ENCODE measurements at places on chromosomes 13 and 19.

DNA sequence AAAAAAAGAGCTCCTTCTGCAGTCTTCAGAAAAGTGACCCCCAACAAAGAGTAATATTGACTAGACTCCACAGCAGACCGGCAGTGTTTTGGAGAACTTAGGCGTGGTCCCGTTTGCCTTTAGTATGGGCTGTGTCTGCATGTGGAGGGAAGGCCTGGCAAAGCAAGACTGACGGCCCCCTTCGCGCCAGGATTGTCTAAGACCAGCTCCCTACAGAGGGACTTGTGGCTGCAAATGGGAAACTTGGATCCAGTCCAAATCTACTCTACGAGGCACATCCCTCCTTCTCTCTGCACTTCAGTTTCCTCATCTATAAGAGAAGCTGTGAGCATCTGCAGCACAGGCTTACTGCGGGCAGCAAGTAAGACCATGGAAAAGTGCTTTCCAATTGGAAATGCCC, 350.0 kb downstream of the ZNF536 start:
- DNase-seq, result no peak

- DNase-seq, result peak; percentile 85
Measured at GRCh38 chr19:18833849-18834643, 2.3 kb downstream of the UPF1 start.

- no peak for DNase-seq
Measured at GRCh38 chr13:22693691-22694090, 487.1 kb upstream of the SGCG start.

GRCh38 chr13:99432609-99433542, 68.4 kb upstream of the TM9SF2 start:
- no peak for DNase-seq

DNA sequence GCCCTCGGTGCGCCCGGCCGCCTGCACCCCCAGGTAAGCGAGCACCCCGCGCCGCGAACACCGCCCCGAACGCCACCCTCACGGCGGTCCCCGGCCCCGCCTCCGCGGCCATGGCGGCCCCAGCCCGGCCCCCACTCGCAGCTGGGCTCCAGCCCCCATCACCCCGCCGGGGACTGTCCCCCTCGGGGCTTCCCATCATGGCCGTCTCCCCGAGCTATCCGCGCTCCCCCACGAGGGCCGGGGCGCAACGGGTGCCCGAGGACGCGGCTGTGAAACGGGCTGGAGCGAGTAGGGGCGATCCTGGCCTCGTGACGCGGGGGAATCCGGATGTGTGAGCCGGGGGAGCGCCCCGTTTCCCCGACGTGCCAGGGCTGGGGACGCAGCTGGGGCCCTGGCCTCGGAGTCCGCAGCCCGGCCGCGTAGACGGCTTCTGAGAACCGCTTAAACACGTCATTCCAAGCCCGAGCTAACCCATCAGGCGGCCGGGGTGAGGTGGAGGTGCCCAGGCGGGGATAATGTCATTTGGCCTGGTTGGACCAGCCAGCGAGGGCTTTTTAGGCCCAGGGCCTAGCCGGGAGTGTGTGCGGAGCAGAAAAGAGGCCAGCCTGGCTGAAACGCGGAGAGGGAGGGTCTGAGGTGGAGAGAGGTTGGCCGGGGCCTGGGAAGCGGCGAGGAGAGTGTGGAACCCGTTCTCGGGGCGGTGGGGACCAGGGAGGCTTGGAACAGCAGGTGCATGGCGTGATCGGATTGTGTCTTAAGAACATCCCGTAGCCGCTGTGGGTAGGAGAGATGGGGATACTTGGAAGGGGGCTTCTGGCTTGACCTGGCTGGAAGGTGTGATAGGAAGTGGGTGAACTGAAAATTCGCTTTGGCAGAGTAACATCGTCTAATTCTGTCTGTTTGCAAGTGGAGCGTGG, 550 bp downstream of the CERS4 start:
- no peak for DNase-seq

GRCh38 chr13:36839281-36839680, 20.3 kb downstream of the RFXAP start:
- no peak for DNase-seq

DNA sequence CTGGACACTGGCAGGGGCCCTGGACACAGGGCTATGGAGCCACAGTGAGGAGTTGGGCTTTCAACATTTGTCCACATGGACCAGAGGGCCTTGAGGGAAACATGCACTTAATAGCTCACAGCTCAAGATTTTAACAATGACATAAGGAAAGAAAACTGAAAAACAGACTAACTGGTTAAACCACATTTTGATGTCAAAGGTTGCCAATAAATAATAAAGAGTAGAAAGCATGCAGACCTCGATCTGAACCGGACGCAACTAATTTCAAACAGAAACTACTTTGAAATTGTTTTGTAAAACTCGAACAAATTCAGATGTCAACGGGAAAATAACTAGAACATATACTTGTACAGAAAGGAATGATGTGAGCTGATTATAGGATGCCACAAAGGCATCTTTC, 15.5 kb upstream of the ZNF888 start:
- no peak for DNase-seq

GRCh38 chr13:77751513-77752456, 54.3 kb downstream of the SLAIN1 start:
- peak; percentile 21 for DNase-seq

- DNase-seq, result no peak
Measured at GRCh38 chr13:31131470-31131961, 30.2 kb downstream of the HSPH1 start.

GRCh38 chr19:12782424-12783290, 7.3 kb upstream of the HOOK2 start:
- peak; percentile 52 for DNase-seq

DNA sequence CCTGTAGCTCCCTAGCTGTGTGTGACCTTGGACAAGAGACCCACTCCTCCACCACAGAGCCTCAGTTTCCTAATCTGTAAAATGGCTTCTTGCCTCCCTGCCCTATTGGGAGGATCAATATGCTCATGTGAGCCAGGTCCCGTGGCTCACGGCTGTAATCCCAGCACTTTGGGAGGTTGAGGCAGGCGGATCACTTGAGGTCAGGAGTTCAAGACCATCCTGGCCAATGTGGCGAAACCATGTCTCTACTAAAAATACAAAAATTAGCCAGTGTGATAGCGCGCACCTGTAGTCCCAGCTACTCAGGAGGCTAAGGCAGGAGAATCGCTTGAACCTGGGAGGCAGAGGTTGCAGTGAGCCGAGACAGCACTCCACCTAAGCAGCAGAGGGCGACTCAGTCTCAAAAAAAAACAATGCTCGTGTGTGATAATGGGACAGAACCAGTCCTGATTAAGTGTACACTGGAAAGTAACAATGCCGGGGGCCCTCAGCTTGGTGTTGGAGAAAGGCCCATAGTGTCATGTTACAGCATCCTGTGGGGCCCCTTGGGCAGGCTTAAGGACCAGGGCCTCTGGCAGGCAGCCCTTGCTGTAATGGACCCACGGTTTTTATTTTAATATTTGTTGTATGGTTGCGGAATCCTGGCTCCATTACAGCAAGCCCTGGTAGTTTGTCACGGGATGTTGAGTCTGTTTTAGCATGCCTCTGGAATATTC, 6.8 kb downstream of the RPS11 start:
- DNase-seq, result peak; percentile 64

DNA sequence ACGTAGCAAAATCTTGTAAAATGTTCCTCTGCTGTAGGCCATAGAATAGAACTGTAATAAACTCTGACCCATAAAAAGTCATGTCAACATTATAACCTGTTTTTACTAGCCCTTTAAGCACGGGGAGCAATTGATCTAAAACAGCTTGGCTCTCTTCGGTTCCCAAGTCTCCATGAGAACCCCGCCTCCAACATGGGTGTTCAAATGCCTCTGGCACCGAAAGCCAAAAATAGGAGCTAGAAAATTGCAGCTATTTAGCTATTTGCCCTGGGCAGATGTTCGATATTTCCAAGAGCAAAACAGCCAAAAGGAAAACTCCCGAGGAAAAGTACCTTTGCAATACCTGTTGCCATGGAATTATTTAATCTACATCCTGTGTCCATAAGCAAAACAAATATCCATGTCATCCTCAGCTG, 563.1 kb downstream of the EFNB2 start:
- DNase-seq, result peak; percentile 31

DNA sequence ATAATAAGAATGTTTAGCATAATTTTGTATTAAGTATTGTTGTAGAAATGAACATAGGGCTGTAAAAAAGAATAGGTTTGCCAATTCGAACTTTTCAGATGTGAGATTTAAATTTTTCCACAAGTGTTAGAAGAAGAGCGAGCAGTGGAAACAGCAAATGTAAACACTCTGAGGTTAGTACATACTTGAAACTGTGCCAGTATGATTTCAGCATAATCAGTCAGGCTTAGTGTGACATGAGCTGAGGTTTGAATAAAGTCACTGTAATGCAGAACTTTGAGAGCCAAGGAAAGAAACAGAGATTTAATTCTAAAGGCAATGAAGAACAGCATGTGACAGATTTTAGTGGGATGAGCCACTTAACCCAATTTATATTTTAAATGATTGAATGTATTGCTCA, 2166.4 kb downstream of the PCDH9 start:
- no peak for DNase-seq

DNA sequence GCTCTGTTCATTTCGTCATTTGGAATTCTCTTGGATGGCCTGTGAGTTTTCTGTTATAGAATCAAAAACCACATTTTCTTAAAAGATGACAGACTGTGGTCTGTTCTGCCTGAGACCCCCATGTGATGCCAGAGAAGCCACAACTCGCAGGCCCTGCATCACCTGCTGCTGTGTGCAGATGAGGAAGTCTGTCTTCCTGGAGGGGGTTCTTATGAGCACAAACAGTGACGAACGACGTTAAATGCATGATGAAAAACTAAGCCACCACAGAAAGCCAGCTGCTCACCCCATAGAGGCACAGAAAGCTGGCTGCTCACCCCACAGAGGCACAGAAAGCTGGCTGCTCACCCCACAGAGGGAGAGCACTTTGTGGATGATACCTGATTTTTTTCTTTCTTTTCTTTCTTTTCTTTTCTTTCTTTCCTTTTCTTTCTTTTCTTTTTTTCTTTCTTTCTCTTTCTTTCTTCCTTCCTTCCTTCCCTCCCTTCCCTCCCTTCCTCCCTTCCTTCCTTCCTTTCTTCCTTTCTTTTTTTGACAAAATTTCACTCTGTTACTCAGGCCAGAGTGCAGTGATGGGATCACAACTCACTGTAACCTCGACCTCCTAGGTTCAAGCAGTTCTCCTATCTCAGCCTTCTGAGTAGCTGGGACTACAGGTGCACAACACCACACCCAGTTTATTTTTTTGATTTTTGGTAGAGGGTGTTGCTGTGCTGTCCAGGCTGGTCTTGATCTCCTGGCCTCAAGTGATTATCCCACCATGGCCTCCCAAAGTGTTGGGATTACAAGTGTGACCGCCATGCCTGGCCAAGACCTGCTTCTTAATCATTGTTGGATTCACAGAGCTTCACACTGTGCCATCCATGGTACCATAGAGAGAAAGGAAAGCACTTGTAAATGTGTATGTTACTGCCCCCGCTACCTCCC, 1191.4 kb downstream of the UQCRFS1 start:
- DNase-seq, result no peak

DNA sequence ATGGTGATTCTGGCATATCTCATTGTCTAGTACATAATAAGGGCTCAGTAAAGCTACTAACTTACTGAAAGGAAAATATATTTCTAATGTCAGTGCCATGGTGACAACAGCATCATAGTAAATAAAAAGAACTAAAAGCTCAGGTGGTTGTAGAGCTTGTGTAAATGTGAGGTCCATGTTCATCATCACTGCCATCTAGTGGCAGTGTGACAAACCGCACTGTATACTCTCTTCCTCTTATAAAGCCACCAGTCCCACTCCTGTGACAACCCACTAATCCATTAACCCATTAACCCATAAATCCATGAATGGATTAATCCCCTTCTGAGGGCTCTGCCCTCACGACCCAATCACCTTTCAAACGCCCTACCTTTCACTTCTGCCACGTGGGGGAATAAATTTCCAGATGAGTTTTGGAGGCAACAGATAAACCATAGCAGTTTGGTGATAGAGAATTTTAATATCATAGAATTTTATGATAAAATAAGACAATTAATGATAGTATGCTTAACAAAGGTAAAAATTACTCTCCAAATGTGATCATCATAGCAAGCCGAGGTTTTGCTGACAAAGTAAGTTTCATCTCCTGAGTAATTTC, 160.4 kb upstream of the SGCG start:
- peak; percentile 85 for DNase-seq

- DNase-seq, result no peak
Measured at GRCh38 chr19:1168572-1169410, 5.3 kb downstream of the SBNO2 start.

GRCh38 chr19:31518216-31519020, 169.2 kb upstream of the TSHZ3 start:
- no peak for DNase-seq

DNA sequence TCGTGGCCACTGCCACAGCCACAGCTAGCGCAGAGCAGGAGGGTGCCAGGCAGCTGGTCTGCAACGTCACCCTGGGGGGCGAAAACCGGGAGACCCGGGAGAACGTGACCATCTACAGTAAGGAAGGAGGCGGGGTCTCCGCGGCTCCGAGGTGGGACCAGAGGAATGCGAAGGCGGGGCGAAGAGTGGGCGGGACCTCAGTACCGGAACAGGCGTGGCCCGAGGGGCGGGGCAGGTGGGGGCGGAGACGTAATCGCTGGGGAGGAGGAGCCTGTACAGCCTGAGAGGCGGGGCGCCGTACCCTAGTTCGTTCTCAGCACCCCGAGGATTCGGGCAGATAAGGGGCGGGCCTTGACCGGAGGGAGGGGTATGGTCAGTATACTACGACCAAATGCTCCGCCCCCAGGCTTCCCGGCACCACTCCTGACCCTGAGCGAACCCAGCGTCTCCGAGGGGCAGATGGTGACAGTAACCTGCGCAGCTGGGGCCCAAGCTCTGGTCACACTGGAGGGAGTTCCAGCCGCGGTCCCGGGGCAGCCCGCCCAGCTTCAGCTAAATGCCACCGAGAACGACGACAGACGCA, 2.5 kb downstream of the ICAM5 start:
- DNase-seq, result peak; percentile 50

DNA sequence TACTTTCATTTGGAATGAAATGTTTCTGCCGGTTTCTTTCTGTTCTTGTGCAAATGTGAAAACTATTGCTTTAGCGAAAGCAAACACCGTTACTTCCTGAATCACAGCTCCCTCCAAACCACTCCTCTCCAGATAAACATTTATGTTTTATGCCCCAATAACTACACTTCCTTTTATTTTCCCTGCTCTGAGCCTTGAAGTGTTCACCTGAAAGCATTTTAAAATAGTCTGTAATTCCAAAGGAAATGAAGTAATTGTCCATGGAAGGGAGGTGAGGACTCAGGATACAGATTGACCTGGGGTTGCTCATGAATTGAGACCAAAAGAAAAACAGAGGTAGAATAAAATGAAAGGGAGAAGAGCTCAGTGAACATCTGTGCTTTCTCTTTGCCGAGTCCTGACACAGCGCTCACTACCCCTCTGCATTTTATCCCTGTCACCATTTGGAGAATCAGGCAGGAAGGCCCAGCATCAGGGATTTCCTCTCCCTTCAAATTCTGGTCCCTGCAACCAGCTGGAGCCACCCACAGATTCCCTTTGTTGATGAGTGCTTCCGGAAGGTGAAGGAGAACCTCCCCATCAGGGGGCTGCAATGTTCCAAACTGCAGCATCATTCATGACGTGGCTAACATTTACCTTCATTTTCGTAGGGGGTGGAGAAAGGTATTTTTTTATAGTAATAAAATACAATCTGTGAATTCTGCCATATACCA, 171.9 kb downstream of the ITGBL1 start:
- DNase-seq, result peak; percentile 66
